ENCODE measurements at places on chromosomes 6 and 20. TPM values are rescaled to one million over a fixed set of nuclear protein-coding genes. Genes with fewer than 3 reads are reported as not detected.

ANKRD66 gene
- not detected for total RNA-seq

DNA sequence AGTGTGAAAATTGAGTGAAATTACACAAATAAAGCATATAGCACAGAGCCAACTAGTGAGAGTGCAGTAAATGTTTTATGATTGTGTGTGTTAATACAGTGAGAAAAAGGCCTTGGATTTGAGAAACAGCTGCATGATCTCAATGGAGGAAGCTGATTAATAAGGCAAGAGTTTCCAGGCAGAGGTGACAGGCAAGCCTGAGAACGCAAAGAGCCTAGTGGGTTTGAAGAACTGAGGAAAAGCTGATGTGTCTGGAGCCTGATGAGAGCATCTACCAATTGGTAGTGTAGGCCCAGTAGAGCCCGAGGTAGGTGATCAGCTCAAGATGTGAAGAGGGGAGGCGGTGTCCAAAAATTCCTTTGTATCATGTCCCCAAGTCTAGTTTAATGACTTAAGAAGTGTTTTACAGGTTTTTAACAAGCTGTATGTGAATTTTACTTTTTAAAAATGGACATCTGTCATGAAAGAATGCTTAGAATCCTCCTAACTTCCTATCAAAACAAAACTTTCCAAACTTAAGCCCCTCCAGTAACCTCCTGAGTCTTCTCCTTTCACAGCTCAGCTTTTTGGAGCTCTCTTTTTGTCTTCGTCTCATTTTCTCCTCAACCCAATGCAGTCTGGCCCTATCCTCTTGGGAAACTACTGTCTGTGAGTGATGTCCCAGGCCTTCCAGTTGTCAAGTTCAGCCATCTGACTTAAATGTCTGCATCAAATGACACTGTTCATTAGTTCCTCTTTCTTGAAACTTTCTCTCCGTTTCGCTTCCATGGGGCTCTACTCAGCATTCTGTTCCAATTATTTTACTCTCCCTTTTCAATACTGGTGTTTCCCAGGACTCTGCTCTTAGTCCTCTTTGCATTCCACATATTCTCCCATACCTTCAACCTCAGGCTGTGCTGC lies 1.2 kb downstream of the CDC40 start:
- DNase-seq = no peak

DNA sequence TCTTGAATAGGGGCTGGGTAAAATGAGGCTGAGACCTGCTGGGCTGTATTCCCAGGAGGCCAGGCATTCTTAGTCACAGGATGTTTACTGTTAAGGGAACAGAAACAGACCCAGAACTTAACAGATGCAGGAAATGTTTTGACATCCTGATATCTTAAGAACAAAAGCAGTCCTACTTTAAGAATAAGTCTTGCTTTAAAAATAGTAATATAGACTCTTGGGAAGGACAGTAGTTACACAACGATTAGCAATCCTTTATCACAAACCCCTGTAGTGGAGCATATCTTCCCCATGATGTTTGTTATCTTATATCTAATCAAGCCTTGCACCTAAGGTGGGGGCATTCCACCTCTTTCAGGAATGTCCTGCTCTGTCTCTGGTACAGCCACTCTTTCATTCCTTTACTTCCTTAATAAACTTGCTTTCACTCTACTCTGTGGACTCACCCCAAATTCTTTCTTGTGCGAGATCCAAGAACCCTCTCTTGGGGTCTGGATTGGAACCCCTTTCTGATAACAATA lies 493.7 kb upstream of the SULF2 start:
- DNase-seq = no peak

GRCh38 chr20:19404826-19405225 lies 192.4 kb downstream of the SLC24A3 start:
- DNase-seq = no peak

GRCh38 chr6:143426026-143426425 lies 24.5 kb downstream of the ADAT2 start:
- no peak for DNase-seq

PREX1 gene
- total RNA-seq = 44.0 TPM

DNA sequence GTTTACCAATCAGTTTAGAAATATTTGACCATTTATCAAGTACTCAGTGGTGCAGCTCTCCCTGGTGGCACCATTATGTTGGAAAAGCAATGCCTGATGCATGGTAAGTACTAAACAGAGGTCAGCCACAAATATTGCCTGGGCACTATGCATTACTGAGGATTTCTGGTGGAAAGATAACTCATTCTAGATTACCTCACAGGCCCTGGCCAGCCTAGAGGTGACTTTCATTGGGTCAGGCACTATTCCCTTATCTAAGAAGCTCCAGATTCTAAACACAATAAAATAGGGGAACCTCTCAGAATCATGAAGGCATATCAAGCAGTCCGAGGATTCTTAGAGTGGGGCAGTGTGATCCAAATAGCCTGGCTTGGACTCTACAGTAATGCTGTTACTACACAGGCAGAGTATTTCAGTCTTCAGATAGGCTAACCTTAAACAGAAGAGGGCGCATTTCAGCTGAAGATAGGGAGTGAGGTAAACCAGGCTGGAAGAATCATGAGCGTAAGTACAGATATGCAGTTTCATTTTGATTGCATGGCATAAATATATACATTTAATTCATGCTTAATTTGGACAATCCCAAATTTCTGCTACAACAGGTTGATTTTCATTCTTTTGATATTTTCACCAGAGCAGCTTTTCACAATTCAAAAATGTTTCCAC lies 12.1 kb downstream of the LGSN start:
- no peak for DNase-seq

COL10A1 gene
- 0.29 TPM for total RNA-seq

- no peak for DNase-seq
These were observed 2.2 kb downstream of the AHCY start for GRCh38 chr20:34300809-34301586.

DNA sequence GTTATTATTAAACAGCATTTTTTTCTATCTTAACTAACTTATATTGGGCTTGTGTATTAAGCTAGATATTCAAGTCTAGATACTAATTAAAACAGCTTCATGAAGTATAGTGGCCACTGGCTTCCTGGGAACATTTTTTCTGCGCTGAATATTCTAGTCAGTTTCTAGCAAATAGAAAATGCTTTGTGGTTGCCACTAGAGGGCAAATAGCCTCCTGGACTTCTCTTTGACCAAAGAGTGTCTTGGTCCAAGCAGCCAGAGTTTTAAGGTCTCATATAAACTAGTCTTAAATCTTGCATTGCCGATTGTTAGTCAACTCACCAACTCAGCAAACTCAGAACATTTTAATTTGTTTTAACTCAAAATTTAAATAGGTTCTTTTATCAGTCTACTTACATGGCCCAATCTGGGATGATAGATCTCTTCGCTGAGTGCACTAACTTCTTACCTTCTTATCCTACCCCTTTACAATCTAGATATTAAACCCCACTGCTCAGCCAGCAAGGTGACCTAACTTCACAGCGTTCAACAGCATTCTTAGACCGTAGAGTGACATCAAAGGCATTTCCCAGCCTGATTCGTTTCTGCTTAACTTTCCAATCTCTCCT lies 24.6 kb upstream of the ID4 start:
- no peak for DNase-seq

- DNase-seq = no peak
These were observed 20.4 kb upstream of the BPIFB1 start for GRCh38 chr20:33262658-33263065.

DNA sequence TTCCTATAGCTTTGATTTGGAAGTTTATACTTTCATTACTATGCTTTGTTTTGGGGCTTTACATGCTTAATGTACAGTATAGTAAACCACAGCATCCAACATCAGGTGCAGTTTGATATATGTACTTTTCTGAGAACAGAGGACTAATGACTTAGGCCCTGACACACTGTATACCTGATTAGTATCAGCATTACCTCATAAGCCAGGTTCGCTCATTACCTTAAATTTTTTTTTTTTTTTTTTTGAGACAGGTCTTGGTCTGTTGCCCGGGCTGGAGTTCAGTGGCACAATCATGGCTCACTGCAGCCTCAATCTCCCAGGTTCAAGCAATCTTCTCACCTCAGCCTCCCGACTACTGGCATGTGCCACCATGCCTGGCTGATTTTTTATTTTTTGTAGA lies 28.4 kb downstream of the CD109 start:
- DNase-seq = no peak

- no peak for DNase-seq
These were observed 10.4 kb upstream of the RNF182 start for GRCh38 chr6:13914351-13914750.

DNA sequence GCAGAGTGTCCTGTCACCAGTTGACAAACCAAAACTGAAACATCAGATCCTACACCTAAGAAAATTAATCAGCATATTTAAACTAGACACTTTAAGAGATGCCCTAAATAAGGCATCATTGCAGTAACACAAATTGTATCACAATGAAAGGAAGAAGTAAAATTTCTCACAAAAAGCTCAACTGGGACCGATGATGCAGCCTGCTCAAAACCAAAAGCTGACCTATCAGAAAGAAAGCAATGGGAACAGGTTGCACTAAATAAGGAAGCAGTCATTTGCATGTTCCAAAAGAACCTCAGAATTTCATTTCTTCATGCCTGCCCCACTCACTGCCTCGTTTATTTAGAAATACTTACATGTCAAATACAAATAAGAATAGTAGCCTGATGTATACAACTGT lies 12.1 kb downstream of the HIVEP2 start:
- DNase-seq = no peak

DNA sequence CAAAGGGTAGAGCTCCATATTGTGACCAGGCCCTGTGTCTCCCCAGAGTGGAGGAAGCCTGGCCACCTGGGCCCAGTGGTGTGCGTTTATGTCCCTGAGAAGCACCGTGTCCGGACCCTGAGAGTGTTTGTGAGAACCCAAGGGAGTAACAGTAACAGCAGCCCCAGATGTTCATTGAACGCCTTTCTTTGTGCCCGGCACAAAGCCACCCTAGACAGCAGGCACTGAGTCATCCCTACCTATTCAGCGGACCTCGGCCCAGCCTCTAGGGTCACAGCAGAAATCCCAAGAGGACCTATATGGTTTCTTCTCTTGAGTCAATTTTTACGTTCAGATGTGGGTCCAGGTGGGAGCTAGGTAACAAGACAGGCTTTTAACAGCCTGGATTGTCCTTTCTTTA lies 24.5 kb downstream of the BCAS4 start:
- no peak for DNase-seq

DNA sequence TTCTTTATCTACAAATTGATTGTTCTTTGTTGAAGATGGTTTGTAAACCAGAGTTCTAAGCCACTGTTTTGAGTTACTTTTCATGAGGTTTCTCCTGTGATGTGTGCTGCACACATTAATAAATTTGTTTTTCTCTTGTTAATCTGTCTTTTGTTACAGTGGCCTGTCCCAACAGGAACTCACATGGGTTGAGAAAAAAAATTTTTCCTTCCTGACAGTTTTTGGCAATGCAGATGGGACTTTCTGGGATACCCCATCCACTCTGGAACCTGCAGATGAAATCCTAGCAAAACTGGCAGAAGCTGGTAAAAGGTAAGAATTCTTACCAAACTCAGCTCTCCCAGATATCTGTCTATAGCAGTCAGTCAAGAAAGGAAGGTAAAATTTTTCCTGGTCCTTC lies 88.1 kb downstream of the CEP162 start:
- DNase-seq = no peak

All from mesenteric fat pad (tissue), 1 donor.